ENCODE measurements at places on chromosomes 5 and 9.
A peak's percentile ranks its signal among the peaks of the same experiment; 100 is the strongest.

DNA sequence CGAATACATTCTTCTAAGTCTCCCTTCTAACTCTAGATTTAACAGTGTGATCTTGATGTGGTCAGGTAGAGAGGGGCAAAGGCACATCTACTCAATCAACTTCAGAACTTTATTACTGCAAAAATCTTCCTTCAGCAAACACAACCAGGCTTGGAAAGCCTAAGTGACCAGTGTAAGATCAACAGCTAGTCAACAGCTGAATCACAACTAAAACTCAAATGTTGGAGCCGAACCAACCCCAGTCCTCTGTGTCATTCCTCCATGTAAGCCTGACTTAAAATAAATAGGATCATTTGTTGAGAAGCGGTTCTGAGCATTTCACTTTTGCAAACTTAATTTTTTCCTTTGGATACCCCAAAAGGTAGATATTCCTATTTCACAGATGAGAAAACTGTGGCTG lies 352.7 kb downstream of the EBF1 start:
- no peak for DNase-seq

DNA sequence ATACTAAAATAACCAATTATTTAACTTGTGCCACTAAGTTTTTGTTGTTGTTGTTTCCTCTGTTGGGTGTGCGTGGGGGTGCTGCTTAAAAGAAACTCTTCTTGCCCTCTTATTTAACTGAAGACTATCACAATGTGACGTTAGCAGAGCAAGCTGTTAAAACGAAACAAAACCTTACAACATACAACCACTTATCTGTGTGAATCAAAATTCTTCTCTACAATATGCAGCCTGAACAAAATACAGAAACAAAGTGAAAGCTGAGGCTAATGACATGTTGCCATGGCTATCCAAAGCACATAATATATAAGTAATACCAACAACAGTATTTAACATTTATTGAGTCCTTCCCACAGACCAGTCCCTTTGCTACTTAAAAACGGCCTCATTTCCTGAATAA lies 291.0 kb downstream of the FBXL17 start:
- no peak for DNase-seq

DNA sequence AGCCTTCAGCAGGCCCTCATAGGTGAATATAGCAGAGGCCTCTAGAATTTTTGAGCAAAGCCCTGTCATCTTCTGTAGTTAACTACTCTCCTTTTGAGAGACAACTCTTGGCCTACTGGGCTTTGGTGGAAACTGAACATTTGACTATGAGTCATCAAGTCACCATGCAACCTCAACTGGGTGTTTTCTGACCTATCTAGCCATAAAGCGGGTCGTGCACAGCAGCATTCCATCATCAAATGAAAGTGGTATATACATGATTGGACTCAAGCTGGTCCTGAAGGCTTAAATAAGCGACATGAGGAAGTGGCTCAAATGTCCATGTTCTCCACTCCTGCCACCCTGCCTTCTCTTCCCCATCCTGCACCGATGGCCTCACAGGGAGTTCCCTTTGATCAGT lies 1115.5 kb downstream of the TAF11L14 start:
- no peak for DNase-seq

GRCh38 chr9:19648672-19649071 lies 140.2 kb downstream of the SLC24A2 start:
- DNase-seq, result no peak

DNA sequence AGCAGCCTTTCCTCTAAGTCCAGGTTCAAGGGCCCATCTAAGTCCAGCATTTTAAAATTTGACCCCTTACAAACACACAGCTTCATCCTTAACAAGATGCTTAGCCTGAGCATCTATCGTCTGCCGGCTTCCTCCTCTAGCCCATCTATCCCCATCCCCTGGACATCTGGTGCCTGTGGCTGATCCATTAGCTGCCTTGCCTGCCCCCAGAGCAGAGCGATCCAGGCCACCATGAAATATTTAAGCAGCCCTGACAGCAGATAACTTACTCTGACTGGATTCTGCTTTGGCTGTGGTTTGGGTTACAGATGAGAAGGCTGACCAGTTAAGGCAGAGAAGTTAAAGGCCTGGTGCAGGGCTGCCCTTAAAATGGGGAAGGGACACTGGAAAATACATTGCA lies 30.9 kb upstream of the CPEB4 start:
- no peak for DNase-seq

- peak; percentile 32 for DNase-seq
Observed at GRCh38 chr9:116450378-116451139, 236.5 kb upstream of the TRIM32 start.

- DNase-seq, result no peak
Observed at GRCh38 chr9:79222483-79222882, 349.3 kb upstream of the TLE4 start.

- no peak for DNase-seq
Observed at GRCh38 chr5:102651466-102651865, 103.6 kb upstream of the PAM start.

- DNase-seq, result no peak
Observed at GRCh38 chr5:29099585-29099984, 2061.2 kb upstream of the CDH9 start.

DNA sequence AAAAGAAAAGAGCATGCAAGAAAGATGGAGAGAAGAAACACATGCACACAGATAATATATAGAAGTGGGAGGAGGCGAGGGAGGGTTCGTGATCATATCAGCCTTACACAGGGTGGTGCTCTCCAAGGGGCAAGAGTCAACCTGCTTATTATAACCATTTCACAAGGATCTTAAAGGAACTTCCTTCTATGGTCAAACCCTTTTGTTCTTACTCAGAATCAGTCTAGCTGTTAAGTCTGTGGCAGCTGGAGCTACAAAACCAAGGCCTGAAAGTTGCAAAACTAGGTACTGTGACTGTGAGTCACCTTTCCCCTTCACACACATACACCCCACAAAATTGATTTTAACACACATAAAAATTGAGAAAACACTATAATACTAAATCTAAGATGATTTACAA lies 18.5 kb upstream of the ERMP1 start:
- no peak for DNase-seq

DNA sequence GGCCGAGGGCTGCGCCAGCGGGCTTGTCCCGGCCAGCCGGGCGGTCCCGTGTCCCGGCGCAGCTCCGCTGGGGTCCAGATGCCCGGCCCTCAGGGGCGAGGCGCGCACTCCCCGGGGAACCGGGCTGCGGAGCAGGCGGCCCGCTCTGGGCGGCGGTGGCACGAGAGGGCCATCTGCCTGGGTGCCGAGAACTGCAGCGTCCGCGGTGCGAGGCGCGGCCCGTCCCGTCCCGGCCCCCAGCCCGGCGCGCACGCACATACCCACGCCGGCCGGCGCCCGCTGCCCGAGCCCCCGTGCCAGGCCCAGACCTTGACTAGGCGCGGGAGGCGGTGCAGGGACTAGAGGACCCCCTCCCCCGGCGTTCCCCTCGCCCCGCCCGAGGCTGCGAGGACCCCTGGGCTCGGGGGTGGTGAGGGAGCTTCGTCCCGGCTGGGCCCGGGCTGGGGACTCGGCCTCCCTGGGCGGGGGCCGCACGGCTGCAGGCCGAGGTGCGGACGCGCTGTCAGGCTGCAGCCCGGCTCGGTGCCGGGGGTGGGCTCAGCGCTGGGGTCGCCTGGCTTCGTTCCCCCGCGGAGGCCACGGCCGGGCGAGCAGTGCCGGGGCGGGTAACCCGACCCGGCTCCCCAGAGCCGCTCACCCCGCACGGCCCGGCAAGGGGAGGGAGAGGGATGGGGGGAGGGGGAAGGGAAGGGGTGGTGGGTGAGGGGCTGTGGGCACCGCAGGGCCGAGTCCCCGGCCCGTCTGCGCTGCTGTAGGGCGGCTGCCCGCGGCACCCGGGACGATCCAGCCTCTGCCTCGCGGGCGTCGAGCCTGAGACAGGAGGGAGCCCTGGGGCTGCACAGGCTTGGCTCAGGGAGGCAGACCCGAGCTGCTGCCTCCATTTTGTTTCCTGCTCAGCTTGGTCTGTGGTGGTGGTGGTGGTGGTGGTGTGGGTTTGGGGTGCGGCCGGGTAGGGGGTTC lies 1.2 kb upstream of the NSD1 start:
- peak; percentile 44 for DNase-seq

DNA sequence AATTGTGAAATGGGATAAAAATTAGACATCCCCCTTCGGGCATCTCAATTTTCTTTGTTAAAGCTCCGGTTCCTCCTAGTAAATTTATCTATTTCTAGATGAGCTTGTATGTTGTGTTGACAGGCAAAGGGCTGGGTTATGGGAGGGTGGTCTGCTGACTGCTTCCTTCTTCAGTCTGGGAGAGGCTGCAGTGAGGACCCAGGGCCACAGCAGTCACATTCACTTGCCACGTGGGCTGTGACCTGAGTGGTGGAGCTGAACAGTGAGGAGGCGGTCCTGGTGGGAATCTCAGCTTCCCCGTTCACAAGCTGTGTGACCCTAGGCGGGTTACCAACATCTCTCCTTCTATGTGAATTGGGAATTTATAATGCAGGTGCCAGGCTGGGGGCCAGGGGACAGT lies 57.5 kb upstream of the RXRA start:
- DNase-seq, result no peak

- DNase-seq, result no peak
Observed at GRCh38 chr5:44830951-44831350, 22.2 kb downstream of the MRPS30 start.

DNA sequence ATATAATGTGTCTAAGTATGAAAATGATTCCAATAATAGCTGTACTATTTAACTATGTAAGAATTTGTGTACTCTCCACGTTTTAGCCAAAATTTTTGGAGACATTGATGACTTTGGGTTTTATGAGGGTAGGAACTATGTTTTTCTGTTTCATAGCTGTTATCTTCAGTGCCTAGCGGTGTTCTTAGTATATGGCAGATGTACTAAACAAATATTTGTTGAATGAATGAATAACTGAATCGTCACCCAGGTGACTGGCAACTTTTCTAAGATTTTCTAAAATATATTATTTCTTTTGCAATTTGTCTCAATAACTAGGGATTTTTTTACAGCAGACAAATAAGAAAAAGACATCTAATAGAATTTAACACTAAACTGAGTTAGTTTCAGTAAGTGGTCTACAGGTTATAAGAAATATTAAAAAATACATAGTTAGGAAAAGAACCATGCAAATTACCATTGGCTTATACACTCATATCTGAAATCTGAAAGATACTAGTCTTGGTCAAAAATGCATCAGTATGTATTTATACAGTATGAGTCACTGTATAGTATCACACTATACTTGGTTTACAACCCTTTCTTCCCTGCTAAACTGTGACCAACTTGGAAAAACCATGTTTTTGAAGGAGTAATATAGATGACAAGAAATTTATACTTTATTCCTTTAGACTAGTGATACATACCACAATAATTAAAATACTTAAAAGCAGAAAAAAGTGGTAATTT lies 10.5 kb upstream of the ERCC6L2 start:
- DNase-seq, result no peak

GRCh38 chr9:130627896-130628792 lies 36.2 kb upstream of the PRDM12 start:
- no peak for DNase-seq

GRCh38 chr5:79843450-79844388 lies 147.3 kb downstream of the MTX3 start:
- DNase-seq, result no peak

DNA sequence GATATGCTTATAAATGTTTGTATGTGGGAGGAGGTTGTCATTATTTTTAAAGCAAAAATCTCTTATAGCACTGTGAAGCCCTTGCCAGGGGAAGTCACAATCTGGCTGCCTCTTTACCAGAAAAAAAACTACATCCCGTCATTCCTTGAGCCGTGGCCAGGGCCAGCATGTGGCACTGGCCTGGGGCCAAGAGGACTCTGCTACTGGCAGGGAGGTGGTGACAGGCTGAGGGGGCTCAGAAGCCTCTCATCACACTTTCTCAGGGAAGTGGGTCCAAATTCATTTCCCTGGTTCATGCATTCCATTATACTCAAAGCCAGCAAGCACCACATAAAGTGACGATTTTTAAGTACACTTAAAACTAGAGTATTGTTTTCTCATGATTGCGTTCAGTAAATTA lies 457.3 kb downstream of the ZNF608 start:
- DNase-seq, result peak; percentile 85

GRCh38 chr5:167944121-167944852 lies 347.2 kb upstream of the WWC1 start:
- no peak for DNase-seq

DNA sequence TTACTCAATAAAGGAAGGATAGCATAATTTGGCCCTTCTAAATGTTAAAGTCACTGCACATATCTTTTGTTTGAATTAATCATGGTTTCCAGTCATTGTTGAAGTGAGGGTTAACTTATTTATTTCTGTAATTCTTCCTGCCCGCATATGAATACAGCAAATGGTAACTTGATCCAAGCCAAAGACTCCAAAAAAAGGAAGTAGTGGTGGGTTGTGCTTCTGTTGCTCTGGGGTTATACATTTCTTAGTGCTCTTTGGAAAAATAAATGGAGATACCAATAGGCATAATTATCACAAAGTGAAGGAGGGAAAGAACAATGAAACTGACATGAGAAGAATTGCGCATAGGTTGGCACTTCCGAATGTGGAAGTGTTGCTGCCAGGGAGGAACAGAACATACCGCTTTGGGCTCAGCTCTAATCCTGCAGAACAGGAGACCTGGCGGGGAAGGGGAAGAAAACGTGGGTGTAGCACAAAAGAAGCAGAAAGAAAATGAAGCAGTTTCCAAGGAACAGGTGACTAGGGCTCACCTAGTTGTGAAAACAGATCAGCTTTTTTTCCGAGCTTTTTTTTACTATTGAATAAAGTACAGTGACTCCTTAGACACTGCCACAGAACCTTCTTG lies 69.7 kb upstream of the TAF11L2 start:
- no peak for DNase-seq

- DNase-seq, result no peak
Observed at GRCh38 chr5:36481454-36482120, 124.8 kb upstream of the SLC1A3 start.

GRCh38 chr9:131676431-131676972 lies 63.4 kb downstream of the RAPGEF1 start:
- peak; percentile 36 for DNase-seq

GRCh38 chr5:172509405-172509781 lies 55.1 kb upstream of the SH3PXD2B start:
- DNase-seq, result no peak

DNA sequence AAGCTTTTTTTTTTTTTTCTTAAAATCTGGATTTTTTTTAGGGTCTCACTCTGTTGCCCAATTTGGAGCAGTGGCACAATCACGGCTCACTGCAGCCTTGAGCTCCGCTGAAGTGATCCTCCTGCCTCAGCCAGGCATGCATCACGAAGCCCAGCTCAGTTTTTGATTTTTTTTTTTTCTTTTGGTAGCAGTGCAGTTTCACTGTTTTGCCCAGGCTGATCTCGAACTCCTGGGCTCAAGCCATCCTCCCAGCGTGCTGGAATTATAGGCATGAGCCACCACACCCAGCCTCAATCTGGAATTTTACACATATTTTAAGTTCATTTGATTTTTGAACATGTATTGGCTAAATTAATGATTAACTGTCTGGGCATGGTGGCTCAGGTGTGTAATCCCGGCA lies 36.3 kb downstream of the TRIO start:
- peak; percentile 65 for DNase-seq

DNA sequence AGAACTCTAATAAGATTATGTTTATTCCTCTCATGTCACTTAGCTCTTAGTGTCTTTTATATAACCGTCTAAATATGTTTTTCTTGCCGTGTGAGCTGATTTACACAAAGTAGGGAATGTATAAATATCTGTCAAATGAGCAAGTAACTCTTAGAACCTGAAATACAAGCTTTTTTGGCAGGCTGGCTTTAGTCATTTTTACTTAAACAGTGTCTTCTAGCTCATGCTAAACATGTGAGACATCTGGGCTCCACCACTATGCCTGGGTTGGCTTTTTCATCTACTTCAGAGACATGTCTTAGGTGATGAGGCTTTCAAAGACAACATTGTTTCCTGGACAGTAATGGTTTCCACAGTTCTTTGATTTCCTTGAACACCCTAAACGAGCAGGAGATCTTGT lies 137.2 kb upstream of the ZNF608 start:
- no peak for DNase-seq
